ENCODE measurements at places on chromosomes 1 and 21.

- no peak for DNase-seq
Measured at GRCh38 chr1:229059671-229060539, 211.0 kb upstream of the RAB4A start.

- no peak for DNase-seq
Measured at GRCh38 chr1:196590012-196590708, 18.1 kb downstream of the KCNT2 start.

GRCh38 chr1:228366866-228367741, 39.5 kb downstream of the TRIM11 start:
- no peak for DNase-seq

- no peak for DNase-seq
Measured at GRCh38 chr1:5532811-5533210, 459.4 kb downstream of the NPHP4 start.

GRCh38 chr21:42242611-42243010, 23.7 kb downstream of the ABCG1 start:
- DNase-seq = no peak

- DNase-seq = no peak
Measured at GRCh38 chr1:164765557-164765956, 206.6 kb downstream of the PBX1 start.

- DNase-seq = peak; percentile 62
Measured at GRCh38 chr1:179586107-179586823, 5.4 kb upstream of the TDRD5 start.

DNA sequence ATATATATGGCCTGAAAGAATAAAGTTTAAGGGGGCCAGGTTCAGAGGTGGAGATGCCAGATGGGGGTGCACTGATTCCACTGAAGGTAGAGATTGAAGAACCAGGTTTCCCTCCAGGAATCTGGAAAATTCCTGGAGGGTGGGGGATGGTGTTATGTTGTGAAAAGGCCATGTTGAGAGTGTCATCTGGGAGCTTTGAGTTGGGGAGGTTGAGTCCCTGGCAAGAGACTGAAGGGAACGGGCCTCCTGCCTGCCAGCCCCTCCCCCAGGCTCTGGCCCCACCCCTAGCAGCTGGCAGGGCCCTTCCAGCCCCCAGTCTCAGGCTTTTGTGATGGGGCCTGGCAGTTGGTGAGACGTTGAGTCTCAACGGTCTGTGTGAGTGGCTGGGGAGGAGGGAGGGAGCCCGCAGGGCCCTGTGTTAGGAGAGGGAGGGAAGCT, 4.1 kb downstream of the PTPRU start:
- no peak for DNase-seq

DNA sequence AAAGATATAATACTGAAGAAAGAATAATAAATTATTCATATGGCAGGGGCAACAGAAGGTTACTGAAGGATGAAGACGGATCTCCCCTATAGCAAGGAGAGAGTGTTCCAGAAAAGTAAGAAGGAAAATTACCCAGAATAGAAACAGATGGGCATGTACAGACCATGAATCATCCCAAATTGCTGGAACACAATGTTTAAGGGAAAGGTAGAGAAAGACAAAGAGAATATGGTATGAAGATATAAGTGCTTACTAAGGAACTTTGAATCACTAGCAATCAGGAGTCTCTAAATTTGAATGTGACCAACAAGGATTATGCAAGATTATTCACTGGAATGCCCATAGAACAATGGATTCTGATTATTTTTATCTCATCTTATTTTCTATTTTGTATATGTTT, 375.4 kb downstream of the COL11A1 start:
- DNase-seq = no peak

GRCh38 chr21:28393279-28393678, 599.4 kb downstream of the LTN1 start:
- peak; percentile 91 for DNase-seq

DNA sequence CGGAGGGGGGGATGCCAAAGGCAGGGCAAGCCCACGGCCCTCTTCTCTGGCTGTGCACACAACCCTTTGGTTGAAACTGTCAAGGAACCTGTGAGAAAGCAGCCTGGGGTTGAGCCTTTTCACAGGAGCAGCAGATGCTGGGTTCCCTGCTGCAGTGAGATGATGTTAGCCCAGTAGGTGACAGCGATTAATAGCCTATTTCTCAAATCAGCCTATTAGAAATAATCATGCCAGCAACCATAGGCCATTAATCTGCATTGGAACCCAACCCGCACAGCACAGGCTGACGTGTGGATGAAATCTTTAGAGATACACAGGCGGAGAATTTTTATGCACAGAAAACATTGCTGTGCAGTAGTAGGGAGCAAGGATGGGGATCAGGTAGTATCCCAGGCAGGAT, 637.5 kb downstream of the AJAP1 start:
- no peak for DNase-seq

DNA sequence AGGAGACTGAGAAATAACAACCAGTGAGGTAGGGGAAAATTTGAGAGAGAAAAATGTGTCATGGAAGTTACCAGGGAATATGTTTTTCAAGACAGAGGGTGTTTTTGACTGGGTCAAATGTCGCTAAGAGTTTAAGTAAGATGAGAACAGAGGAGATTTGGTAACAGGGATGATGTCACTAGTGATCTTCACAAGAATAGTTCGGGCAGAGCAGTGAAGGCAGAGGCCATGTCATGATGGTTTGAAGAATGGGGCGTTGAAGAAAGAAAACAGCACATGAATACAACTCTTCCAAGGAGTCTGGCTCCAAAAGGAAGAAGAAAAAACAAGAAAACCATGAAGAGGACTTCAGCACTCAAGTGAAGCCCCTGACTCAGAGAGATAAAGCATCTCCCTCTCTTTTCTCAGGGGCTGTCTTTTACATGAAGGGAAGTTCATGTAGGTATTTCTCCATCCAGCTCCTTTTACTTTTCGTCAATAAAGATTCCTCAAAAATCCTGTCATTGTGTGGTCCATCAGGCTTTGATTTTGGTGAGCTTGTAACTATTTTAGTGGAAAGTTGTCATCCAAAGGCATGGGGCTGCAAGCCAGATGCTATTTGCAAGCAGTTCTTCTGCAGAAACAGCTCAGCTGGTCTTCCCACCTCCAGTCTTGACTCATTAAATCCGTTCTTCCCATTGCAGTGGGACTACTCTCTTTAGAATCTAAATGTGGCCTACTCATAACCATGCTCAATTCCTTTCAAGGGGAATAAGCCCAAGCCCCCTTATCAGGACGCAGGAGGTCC, 397.3 kb downstream of the LMX1A start:
- no peak for DNase-seq

DNA sequence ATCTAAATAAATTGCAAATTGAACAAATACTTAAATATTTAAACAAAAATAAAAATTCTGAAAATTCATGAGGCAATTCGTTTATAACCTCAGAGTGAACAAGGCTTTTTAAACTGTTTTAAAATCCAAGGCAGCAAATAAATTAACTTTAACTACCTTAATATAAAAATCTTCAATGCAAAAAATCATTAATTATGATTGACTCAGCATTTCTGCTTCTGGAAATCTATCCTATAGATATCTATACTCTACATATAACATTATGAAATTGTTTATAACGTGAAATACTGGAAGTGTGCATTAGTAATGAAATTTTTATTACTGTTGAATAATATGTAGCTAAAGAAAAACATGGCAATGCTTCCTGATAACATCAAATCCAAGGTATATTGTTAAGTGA, 92.4 kb downstream of the ADAMTS1 start:
- DNase-seq = no peak

GRCh38 chr1:148292915-148293314, 140.8 kb upstream of the NBPF11 start:
- DNase-seq = no peak

DNA sequence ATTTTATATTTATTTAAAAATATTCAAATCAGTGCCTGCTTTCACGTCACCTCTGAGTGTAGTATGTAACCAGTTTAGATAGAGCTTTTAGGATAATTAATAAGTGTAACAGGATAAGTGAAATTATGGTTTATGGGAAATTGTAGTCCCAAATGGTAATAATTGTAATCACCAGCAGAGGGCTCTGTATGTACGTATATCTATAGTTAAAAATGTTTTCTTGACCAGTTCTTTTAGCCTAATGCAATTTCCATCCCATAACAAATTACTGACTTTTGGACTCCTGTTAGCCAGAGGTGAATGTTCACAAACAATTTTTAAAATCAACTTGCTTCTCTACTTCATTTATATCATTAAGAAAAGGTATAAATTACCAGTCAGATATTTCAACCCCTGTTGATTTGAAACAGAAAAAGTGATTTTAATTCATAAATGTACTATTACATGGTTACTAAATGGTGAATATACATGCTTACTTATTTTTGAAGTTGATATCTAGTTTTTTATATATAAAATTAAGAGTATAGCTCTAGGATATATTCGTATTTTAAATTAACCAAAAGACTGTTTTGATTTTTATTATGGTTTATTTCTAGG, 25.3 kb downstream of the SLC30A7 start:
- peak; percentile 29 for DNase-seq

- DNase-seq = no peak
Measured at GRCh38 chr1:234556245-234556943, 53.6 kb downstream of the IRF2BP2 start.

DNA sequence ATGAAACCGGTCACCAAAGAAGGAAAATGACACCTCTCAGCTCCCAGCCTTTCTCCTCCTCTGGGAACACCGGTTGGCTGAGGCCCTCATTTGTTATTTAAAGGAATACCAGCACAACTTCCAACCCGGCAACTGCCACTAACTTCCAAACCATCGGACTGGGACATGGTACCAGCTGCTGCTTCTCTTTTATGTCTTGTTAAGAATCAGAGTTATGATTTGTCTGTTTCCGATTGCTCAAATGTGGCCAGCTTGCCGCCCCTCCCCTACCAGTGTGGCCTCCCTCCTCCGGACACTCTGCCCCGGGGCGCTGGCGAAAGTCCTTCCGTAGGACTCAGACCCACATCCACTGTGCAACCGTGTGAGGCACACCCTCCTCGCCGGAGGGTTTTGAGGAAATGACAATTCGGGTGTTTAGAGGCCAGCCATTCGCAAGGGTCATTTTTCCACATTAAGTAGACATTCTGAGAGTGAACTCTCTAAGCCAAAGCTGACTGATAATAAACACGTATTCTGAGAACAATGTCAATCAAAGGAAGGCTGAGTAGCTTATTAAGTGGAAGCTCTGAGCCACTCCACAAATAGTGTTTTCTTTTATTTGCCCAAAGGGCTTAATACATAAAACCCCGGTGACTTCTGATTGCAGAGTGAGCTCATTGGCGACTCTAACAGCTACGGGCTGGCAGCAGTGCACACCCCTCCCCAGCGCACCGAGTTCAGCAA, 5.5 kb downstream of the RIPK4 start:
- peak; percentile 23 for DNase-seq

DNA sequence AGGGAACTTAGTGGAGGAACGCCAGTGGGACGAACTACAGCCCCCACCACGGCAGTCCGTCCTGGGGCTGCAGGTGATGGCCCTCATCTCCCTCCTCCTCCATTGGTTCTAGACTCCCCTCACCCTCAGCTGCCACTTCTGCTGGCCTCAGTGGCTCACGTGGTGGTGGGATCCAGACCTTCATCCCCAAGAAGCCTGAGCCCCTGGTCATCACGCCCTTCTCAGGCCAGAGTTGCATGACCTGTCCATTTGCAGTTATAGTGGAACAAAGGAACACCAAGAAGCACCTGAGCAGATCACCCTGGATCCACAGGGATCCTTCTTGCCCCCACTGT, 13.0 kb upstream of the FAM110D start:
- no peak for DNase-seq

- DNase-seq = no peak
Measured at GRCh38 chr1:183883623-183884022, 78.7 kb downstream of the RGL1 start.

- DNase-seq = no peak
Measured at GRCh38 chr1:190602325-190602724, 124.7 kb upstream of the BRINP3 start.

- no peak for DNase-seq
Measured at GRCh38 chr1:230306169-230306568, 120.0 kb downstream of the PGBD5 start.

DNA sequence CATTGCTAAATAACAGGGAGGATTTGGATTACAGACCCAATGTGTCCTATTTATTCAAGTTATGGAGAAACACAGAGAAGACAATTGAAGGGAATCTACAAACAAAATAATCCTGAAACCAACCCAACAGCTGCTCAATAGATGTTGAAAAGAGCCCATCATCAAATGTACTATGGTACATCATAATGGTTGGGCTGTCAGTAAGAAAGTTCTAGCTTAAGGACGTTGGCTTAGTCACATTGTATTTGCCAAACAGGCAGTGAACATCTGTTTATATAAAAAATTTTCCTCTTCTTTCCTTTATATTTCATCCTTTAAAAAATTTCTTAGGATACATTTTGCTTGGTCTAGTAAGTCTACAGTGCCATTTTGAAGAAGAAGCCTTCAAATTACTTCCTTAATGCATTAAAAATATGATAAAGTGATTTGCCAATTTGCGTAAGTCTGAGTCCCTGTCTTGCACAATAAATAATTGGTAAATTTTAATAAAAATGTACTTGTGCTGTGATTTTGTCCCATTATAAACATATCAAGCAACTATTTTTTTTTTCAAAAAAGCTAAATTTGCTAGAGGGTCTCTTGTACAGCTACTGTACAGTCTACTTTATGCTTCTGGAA, 14.4 kb downstream of the MAP3K7CL start:
- no peak for DNase-seq

GRCh38 chr1:110098222-110099026, 13.8 kb upstream of the UBL4B start:
- no peak for DNase-seq

DNA sequence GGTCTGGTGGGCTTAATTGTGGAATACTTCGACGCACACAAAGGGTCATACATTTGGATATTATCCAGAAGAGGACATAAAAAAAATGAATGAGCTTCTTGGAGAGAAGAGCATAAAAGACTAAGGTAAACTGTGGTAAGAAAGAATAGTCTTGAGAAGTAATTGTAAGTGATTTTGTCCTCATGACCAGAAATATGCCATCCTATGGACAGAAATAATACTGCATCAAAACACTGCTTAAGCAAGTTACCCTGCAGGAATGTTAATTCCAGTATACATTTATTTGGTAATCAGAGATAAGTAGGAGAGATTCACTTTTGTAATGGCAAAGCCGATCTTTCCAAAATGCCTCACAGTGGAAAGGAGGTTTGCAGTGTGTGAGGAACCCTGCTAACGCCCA, 111.9 kb downstream of the NRIP1 start:
- DNase-seq = no peak

DNA sequence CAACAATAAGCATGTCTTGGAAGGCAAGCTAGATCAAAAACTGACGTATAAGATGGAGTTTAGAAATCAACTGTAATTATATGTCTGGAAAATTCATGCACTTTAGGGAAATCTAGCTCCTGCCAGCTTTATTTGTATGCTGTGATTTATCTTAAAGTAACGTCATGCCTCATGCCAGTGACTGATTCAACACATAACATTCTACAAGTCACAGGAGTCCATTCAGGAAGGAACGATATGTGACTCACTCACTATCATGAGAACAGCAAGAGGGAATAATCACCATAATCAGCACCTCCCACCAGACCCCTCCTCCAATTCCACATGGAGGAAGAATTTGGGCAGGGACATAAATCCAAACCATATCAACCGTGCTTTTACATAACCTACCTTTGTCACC, 682.4 kb upstream of the ADAMTS5 start:
- DNase-seq = no peak
